Caco-2 (cell line): ENCODE measurements at places on chromosomes 5 and 9.

DNA sequence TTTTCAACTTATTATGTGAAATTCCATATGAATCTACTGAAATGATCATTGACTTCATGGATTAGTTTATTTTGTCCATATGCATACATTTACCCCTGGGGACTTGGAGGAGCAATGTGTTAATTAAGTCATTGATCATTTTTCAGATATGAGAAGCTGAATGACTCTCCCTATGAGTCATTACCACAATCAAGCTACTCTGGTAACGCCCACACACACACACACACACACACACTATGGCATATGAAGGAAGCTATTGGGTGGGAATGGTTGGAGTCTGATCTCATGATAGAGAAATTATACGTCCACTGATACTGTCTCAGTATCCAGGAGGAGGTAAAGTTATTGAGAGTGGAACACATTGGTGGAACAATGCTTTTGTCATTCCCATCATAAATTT is 528.9 kb downstream of the AGTPBP1 start:
- no peak for DNase-seq

- DNase-seq: peak; percentile 33
Observed at GRCh38 chr9:111994831-111995458, 98.3 kb downstream of the UGCG start.

- DNase-seq: no peak
Observed at GRCh38 chr5:111461255-111461671, 51.1 kb downstream of the STARD4 start.

- DNase-seq: no peak
Observed at GRCh38 chr9:33151007-33151557, 16.1 kb downstream of the B4GALT1 start.

DNA sequence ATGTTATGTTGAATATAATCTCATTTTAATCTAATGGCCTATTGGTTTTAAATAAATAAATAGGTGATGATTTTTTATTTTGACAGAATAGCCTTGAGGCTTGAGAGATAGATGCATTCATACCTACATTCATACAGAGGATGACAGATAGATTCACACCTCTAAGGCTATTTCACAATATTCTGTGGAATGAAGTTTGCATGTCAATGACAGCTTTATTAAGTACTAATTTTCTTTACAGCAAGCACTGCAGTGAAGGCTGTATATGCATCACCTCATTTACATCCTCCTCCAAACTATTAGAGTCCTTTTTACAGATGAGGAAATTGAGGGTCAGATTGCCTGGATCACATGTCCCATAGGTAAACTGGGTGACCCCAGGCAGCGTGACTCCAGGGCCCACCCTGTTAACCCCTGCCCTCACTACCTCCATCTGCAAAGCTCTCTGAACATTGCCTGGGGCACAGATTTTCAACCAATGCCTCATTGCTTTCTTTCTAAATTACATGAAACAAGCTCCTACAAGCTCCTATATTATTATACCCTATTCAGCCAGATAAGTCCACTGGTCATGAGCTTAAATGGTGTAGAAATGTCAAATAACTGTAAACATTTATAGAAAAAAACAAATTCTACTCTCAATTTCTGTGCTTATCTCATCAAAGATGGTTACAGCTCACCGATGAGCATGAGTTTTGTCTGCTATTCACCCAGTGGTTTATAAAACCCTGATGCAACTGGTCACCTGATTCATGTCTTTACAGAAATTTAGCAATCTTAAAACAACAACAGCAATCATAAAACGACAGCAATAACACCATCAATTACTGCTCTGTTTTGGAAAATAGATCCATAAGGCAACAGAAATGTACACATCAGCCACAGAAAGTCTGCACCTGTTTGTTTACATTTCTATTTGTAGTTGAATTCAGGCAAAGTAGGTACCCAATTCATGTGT is 338.0 kb downstream of the NSG2 start:
- no peak for DNase-seq

GRCh38 chr9:129610473-129611306 is 10.2 kb downstream of the C9orf50 start:
- DNase-seq: peak; percentile 81

DNA sequence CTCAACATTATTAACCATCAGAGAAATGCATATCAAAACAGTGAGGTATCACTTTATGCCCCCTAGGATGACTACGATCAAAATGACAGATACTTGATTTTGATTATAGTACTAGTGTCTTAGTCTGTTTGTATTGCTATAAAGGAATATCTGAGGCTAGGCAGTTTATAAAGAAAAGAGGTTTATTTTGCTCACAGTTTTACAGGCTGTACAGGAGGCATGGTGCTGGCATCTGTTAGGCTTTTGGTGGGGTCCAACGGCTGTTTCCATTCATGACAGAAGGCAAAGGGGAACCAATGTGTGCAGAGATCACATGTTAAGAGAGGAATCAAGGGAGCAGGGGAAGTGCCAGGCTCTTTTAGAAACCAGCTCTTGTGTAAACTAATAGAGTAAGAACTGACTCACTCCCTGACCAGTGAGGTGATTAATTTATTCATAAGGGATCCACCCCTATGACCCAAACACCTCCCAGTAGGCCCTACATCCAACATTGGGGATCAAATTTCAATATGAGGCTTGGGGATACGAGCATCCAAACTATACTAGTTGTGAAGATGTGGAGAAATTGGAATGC is 16.0 kb upstream of the AFF4 start:
- DNase-seq: no peak

DNA sequence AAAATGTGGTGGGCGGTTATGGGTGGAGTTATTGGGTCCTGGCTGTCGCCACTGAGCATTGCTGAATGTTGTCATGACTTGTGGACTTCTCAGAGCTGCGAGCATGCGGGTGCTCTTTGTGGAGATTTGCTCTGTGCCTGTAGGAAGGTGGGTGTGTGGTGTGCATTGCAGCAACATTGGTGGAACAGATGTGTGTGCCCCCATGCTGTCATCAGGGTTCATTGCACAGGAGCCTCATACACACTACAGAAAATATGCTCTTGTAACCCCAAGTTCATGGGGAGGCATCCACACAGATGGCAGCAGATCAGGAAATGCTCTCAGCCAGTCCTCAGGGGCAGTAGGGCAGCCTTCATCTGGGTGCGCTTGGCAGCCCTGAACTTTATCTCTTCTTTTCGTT is 55.9 kb upstream of the PHF2 start:
- DNase-seq: peak; percentile 1

DNA sequence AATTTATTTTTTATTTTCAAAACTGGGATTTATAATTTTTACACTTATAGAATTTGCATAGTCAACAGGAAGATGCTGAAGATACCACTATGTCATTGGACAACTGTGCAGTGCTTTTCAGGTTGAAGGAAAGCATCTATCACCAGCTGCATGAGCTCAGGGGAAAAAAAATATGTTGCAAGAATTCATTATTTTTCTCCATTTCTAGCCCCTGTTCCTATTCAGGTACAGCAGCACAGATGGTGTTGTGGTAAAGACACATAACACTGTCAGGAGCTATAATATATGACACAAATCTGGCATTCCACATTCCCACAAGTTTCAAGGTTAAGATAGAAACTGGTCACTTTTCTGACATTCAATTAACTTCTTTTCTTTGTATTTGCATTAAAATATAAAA is 1088.6 kb downstream of the MAT2B start:
- no peak for DNase-seq

DNA sequence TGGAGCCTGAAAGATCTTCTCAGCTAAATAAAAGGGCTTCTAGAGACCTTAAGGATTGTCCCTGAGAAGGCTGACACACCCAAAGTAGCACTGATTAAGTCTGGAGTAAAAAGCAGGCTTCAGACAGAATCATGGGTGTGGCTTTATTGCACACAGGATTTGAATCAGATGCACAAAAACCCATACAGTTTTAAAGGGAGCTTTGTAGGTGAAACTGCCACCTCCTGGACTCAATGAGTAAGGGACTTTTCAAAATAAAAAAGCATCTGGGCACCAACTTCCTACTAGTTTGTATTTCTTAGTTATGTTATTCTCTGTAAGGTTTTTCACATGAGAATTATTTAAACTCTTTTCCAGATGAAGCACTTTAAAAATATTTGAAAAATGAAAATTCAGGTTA is 129.4 kb downstream of the EDIL3 start:
- no peak for DNase-seq

DNA sequence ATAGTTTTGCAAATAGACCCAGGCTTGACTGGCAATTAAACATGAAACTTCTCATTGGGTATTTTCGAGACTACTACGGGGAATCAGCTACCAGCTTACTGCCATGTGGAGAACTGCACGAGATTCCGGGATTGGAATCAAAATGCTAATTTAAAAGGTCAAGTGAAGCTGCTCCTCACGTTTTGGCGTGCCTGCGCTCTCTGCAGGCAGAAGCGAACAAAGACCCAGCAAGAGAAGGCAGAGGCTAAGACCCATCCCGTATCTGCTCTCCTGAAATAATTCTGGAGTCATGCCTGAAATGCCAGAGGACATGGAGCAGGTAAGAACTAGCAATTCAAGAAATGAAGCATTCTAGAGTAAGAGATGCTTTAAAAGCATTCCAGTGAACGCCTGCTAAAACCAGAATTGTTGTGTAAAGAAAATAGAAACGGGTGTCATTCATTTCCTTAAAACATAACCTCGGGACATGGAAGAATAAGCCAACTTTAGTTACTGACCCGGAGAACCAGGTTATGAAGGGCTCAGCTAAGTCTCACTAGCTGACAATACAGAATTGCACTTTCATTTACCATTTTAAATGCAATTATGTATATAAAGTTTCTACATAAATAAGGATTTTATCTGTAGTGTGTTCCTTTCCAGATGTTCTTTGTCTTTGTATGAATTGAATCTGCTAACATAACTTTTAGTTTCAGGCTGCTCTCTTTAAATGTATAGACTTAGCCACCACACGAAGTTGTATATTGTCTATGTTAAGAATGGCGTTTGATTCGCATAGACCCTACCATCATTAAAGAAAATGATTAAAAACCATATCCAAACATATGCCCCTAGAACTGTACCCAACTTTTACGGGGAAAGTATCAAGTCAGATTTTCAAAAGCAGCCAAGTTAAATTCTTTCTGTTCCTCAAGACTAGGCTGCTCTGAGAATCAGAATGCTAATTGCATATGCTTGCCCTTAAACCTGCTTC is 2.0 kb upstream of the MAT2B start:
- DNase-seq: peak; percentile 56

DNA sequence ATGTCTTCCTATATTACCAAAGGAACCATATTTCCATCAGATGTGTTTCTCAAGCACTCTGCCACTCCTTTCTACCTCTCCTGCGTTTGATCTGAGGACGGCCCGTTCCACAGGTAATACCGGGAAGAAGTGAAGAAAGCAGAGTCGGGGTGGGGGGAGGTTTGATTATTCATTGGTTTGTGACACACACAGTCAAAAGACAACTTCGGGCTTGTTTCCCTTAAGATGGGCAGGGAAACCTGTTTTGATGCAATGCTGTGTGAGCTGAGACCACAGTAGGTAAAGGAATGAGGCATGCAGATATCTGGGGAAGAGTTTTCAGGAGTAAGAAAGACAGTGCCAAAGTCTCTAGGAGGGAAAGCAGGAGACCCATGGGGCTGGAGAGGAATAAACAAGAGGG is 54.0 kb downstream of the BOD1 start:
- no peak for DNase-seq

- no peak for DNase-seq
Observed at GRCh38 chr5:2757563-2758351, 6.3 kb upstream of the IRX2 start.

DNA sequence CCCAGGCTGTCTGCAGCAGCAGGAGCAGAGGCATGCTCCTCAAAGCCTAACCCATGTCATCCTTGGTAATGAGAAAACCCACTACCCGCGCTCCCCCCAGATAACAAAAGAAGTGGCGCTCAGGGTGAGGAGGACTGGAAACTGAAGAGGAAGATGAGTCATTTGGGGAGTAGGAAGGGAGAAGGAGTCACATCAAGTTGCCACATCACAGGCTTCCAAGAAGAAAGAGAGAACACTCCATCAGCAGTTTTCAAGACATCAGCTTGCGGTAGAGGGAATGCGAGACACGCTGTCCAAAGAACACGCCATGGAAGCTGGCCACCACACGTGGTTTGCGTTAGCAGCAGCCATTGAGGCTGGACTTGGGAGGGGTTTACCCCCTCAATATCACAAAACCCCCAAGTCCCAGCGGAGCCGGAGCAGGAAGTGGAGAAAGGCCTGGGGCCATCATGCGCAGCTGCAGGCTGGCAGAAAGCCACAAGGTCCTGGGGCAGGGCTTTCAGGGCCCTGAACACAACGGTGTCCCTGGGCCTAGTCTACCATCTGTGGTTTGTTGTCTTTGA is 41.5 kb downstream of the SH3PXD2B start:
- no peak for DNase-seq

- DNase-seq: no peak
Observed at GRCh38 chr5:43017428-43017815, 22.7 kb downstream of the ANXA2R start.

- DNase-seq: no peak
Observed at GRCh38 chr5:60018091-60018490, 124.6 kb upstream of the PDE4D start.

DNA sequence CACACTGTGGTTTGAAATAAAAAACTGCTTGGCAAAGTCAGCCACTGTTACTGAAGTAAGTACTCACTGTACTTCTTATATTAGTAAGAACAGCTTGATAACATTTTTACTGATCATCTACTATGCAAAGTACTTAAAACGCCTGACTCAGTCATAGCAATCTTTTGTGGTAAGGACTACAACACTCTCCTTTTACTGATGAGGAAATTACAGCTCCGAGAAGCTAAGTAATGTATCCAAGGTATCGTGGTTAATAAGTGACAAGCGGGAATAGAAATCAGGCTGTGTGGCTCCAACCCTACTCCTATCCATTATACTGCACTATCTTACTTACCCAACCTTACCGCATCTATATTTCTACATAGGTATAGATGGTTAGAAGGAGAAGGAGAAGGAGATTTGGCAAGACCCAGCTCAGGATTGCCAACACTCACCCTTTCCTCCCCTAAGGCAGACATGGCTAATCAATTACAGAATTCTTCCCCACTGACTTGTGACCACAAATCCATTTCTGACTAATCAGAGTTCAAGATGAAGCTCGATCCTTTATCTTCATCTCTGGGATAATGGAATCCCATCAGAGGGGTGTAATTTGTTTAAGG is 281.4 kb downstream of the SPOCK1 start:
- DNase-seq: no peak

- DNase-seq: no peak
Observed at GRCh38 chr5:322281-322941, 897 bp downstream of the AHRR start.

DNA sequence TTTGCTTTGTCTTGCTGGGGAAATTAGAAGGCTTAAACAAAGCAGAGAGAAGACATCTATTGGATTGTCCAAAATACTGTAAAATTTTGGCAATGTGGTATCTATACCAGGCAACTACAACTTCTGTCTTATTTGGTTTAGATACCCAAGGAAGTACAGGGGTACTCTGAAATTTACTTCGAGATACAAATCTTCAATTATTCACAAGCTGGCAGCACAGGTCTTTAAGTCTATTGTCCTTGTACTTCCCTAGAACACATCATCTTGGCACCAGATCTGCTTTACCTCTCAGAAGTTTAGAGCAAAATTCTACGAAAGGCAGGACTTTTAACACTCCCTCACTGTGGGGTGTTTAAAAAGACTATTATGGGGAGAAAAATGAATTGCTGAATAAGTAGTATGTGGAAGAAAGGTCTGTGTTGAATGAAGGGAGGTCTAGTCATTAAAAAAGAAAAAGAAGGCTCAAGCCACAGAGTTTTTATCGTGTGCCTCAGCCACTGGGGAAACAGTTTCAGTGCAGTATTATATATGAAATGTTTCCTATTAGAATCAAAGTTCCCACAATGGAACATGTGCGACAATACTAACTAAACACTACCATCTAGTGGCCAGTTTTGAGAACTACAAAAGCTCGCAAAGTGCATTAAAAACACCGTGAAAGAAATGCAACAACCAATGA is 93.7 kb downstream of the PDE4D start:
- DNase-seq: peak; percentile 56
